ENCODE measurements at places on chromosomes 5 and 9. TPM values are rescaled to one million over a fixed set of nuclear protein-coding genes. Genes with fewer than 3 reads are reported as not detected.

The TMEM215 gene
- total RNA-seq = not detected

The SPOCK1 gene
- total RNA-seq = 13.3 TPM

The FOXI1 gene
- total RNA-seq = not detected

The PAX5 gene
- not detected for total RNA-seq

The PCA3 gene
- total RNA-seq = not detected

The MTREX gene
- 46.0 TPM for total RNA-seq

The FGFR4 gene
- 0.37 TPM for total RNA-seq

The PCDH1 gene
- 41.8 TPM for total RNA-seq

The PCDHGA10 gene
- total RNA-seq = 7.8 TPM

The PARP8 gene
- total RNA-seq = 29.6 TPM

The CLIC3 gene
- 2.9 TPM for total RNA-seq

The SIT1 gene
- total RNA-seq = not detected

The DMAC1 gene
- 66.8 TPM for total RNA-seq

The TNC gene
- 178 TPM for total RNA-seq

The CKMT2 gene
- not detected for total RNA-seq

The IRX2 gene
- 69.0 TPM for total RNA-seq

The FAM169A gene
- total RNA-seq = 37.7 TPM

The AK8 gene
- 1.9 TPM for total RNA-seq

The ZNF618 gene
- 18.0 TPM for total RNA-seq

The PCDHA4 gene
- total RNA-seq = 0.83 TPM

The TPRN gene
- 4.0 TPM for total RNA-seq

The PNPLA7 gene
- total RNA-seq = 1.3 TPM

The SLC46A2 gene
- total RNA-seq = not detected

The SPINK7 gene
- not detected for total RNA-seq

The CATSPER3 gene
- total RNA-seq = not detected

The TBC1D9B gene
- 112 TPM for total RNA-seq

The FRMD3 gene
- 0.19 TPM for total RNA-seq

The MARCHF3 gene
- total RNA-seq = 4.0 TPM

The ZNF883 gene
- total RNA-seq = 3.2 TPM

The SPINK1 gene
- total RNA-seq = not detected

The ZDHHC21 gene
- total RNA-seq = 7.8 TPM

The TNFSF8 gene
- not detected for total RNA-seq

The CDC20B gene
- not detected for total RNA-seq

The OR2S2 gene
- 0.28 TPM for total RNA-seq

The SCGB3A1 gene
- not detected for total RNA-seq

The SETD9 gene
- total RNA-seq = 8.6 TPM

The UAP1L1 gene
- total RNA-seq = 7.5 TPM

The ADGRD2 gene
- not detected for total RNA-seq

The IL4 gene
- not detected for total RNA-seq

The KIAA1191 gene
- total RNA-seq = 204 TPM

The CDH9 gene
- total RNA-seq = not detected

The BAG1 gene
- 44.0 TPM for total RNA-seq

The BTNL8 gene
- not detected for total RNA-seq

The OR1Q1 gene
- total RNA-seq = 0.17 TPM

The NMUR2 gene
- total RNA-seq = not detected
